ENCODE measurements at places on chromosomes 12 and 14.

DNA sequence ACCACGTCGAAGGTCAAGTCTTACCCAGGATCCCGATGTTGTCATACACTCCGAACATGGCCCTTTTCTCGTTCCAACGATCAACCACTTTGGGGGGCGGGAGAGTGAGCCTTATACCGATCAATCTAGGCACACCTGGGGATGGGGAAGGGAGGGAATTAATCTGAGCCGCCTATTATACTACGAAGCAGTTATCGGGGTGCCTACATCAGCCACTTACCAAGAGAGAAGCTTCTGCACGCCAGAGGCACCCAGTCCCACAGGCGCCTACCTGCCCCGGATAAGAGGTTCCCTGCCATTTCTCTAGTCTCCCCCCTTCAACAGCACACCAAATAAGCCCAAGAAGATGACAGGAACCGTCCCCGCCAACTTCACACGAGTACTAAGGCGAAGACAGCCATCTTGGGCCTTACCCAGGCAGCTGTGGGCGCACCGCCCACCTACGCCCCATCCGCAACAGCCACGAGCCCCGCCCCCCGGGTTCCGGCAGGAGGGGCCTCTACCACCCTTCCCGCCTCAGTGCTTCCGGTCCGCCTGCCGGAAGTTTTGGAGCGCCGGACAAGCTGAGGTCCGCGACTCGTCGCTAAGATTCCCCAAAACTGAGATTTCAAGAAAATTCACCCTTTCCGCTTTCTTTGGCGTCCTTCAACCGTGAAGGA is at the start of gene MRPL51:
Gene MRPL51, minus strand, starts transcription at position 425 of the 659 bp plus-strand sequence. Its CDS starts 126 bp downstream, at position 299.
- DNase-seq = peak; percentile 88

- no peak for DNase-seq
Observed at GRCh38 chr14:104396682-104397470, 182.7 kb upstream of the C14orf180 start.

- DNase-seq = no peak
Observed at GRCh38 chr12:106139422-106140171, 843 bp upstream of the NUAK1 start.

- DNase-seq = no peak
Observed at GRCh38 chr12:2179953-2180736, 127.4 kb downstream of the CACNA1C start.

GRCh38 chr14:28635387-28635786 is 131.2 kb upstream of the FOXG1 start:
- no peak for DNase-seq

DNA sequence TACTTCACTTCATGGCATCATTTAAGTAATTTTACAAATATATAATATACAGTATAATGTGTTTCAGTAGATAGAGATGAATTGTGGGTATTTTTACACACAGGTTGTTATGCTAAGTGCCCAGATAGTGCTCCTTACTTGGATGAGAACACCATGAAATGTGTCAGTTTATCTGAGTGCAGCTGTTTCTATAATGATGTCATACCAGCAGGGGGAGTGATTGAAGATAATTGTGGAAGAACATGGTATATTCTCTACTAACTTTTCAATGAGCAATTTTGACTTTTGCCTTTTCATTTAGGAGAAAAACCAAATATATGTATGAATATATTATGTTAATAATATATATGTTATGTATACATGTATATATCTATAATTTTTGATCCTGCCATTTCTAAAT is 221.6 kb downstream of the LRRK2 start:
- no peak for DNase-seq

DNA sequence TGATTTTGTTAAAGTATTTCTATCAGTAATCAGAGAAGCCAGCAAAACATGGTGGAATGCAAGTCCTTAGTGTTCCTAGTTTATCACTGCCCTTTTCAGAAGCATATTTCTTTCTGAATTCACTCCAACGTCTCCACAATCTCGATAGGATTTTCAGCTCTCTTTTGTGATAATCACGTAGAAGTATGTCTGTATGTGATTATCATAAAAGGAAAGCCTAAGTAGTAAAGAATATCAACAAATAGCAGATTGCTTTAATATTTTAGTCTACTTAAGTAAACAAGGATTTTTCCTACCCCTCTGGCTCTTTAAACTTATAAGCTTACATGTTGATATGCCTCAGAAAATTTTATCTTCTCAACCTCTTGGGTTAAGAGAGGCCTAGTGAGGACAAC is 147.4 kb upstream of the NUDT4 start:
- DNase-seq = no peak

DNA sequence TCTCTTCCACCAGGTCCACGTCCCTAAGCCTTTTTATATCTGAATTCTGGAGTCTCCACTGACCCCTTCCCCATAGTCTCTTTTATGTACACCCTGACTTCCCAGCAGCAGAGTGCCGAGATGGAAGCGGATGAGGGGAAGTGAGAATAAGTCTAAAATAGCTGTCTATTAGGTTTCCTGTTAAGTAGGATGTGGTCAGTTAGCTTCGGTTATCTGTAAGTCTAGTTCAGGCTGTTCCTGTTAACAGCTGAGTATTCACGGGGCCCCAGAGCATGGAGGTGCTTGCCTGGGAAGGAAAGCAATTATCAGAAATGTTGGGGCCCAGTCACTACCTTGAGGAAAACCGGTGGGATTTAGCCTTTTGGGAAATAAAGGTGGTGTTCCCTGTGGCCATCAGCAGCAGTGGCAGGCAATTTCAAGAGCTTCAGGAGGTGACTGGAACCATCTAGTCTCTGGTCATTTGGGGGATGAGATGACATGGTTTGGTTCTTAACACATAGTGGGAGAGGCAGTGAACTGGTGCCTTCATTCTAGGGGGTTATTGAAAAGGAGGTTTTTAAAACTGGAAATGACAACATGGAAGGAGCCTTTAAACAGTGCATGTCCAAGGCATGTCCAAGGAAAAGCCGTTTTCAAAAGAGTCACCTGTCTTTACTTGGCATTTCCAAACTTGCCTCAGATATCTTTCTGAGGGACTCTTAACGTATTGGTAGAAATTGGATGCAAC is 21.8 kb downstream of the CHST11 start:
- peak; percentile 58 for DNase-seq

DNA sequence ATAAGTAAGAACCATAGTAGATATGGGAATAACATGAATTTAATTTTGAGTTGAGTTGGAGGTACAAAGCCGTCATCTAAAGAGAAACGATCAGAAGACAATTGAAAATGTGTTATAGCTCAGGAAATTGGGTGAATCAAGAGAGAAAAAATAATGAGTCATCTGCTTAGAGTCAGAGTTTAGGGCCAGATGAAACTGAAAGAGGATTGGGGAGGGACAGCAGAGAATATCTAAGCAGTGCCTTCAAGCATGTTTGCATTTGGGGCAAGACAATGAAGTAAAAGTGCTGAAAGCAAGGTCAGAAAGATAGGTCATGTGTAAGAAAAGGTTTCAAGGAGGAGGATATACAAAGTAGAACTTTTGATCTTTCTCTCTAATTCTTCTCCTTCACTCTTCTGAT is 49.4 kb downstream of the SLC15A5 start:
- DNase-seq = no peak

DNA sequence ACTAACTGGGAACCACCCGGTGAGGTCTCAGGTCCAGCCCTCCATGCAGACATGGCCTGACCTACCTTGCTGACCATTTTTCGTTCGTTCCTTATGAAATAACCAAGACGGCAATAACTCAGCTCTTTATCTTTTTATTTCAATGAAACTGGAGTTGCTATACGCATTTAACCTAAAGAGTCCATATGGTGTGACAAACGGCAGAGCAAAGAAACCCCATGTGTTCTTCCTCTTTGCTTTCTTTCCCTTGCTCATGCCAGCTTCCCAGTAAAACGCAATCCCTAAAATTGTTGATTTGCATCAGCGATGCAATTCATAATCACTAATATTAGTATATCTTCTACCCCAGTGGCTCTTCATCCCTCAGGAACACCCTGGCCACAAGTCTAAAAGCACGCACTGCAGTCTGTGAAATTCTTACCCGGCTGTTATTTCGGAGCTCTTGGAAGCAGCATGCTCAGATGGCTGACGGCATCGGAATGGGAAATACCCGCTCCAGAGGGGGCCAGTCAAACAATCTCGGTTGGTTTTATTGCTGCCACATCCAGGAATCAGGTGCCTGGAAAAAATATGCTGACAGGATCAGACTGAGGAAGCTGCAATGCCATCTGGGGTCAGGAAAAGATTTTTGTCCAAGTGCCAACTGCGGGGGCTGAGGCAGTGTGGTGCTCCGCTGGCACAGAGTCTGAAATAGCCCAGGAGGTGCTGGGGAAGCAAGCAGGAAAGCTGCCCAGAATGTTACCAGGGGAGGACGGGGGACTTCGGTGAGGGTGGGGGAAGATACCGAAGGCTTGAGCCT is 28.2 kb upstream of the KCNA1 start:
- DNase-seq = no peak

GRCh38 chr12:50742776-50743175 is 21.1 kb upstream of the ATF1 start:
- DNase-seq = no peak

DNA sequence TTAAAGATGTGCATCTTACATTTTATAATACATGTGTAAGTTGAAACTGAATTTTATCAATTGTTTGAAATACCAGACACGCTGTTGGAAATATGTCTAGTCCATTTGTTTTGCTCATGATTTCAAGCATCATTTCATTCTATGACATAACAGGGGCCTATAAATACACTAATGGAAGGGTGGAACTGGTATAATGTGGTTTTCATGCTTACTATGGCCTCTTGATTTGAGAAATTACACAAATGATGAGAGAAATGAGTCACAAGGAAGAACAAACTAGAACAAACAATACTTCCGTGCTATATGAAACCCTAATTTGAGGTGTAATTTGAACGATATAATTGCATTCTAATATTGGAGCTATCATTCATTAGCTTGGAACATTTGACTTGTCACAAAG is 663.4 kb downstream of the SLC16A7 start:
- DNase-seq = no peak

- no peak for DNase-seq
Observed at GRCh38 chr12:90322006-90322405, 613.4 kb upstream of the ATP2B1 start.

DNA sequence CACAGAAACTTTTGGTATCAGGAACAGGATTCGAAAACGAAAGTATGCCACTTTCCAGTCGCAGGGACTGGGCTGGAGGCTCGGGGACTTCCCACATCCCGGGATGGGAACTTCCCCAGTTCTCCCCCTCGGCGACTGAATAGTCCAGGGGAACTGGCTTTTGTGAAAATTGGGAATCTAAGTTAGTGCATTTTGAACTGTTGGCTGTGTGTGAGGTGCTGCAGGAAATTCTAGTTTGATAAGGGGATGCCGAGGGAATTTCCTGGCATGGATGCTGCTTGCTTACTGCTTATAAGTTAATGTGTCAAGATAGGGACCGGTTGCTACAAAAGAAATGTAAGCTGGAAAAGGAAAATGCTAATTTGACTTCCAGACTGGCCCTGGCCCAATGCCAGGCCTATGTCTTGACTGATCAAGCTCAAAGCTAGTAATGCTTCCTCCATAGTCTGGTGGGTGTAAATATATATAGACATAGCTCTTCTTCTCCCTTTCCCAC is 73.4 kb upstream of the EIF5 start:
- DNase-seq = no peak

DNA sequence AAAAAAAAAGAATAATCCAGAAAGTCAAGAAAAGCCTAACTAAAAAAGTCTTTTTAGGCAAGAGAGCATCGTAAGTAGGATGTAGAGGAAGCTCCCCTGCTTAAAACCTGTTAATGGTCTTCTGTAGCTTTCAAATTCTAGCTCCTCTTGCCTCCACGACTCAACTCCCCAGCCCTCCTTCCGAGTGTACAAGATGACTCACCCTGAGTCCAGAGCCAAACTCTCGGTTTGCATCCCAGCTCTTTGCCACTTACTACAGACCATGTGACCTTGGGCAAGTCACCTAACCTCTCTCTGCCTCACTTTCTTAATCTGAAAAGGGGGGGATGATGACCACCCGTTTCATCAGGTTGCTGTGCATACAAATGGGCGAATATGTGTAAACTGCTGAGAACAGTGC is 460.4 kb downstream of the DPF3 start:
- no peak for DNase-seq

GRCh38 chr14:24695265-24696241 is 61.6 kb upstream of the GZMB start:
- no peak for DNase-seq

- no peak for DNase-seq
Observed at GRCh38 chr14:40028991-40029390, 596.8 kb upstream of the FBXO33 start.

- DNase-seq = no peak
Observed at GRCh38 chr14:31170411-31170810, 37.2 kb downstream of the HECTD1 start.

GRCh38 chr14:71582705-71583104 is 349.5 kb upstream of the RGS6 start:
- no peak for DNase-seq

DNA sequence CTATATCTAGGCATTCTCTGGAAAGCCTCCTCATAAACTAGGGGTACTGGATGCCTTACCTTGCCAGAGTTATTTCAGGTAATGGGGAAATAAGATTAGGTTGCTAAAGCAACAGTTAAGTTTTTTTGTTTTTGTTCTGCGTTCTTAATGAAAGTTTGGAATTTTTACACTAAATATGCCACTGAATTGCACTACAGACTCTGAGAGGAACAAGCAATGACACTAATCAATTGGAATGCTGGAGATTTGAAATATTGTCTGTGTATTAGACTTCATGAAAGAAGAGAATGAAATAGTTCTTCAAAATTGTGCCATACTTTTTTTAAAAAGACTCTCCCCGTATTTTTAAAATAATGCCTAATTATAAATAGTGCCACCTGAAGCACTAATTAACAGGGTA is 287.8 kb downstream of the NAV3 start:
- no peak for DNase-seq

- no peak for DNase-seq
Observed at GRCh38 chr12:119877639-119877948, 474 bp upstream of the CIT start.

GRCh38 chr14:75242546-75243273 is 35.9 kb upstream of the FOS start:
- no peak for DNase-seq

DNA sequence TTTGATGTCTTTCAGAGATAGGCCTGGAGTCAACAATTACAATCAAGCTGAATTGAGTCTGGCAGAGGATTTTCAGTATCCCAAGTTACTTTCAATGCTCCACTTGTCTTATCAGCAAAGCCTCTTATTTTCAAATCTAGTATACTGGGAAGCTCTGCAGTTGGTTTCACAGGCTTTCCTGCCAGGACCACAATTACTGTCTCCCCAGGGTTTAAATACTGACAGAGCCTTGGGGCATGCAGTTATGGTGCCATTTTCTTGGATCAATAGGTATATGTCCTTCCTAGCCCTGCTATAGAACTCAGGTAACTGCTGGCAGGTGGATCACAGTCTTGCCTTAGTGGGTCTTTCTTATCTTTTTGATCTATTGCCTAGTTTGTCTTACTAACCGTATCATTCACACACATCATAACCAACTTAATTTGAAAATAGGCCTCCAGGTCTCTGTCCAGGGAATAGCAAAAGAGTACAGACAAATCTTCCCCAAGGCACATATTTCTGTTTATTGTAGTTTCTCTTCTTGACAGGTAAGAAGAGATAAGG is 22.4 kb upstream of the RNU6-8 start:
- DNase-seq = no peak

Measured in GM18507 (cell line).